ENCODE measurements at places on chromosomes 12 and 14. TPM values are rescaled to one million over a fixed set of nuclear protein-coding genes. Genes with fewer than 3 reads are reported as not detected.

DNA sequence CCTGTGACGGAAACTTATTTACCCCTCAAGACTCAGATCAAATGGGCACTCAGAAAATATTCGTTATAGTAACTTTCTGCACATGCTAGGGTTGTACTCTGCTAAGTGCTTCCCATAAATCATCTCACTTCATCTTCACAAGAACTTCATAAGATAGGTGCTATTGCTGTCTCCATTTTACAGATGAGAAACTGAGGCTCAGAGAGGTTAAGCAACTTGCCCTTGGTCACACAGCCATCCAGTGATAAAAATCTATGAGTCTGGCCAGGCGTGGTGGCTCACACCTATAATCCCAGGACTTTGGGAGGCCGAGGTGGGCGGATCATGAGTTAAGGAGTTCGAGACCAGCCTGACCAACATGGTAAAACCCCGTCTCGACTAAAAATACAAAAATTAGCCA lies 33.2 kb upstream of the LHX5 start:
- DNase-seq: no peak

DNA sequence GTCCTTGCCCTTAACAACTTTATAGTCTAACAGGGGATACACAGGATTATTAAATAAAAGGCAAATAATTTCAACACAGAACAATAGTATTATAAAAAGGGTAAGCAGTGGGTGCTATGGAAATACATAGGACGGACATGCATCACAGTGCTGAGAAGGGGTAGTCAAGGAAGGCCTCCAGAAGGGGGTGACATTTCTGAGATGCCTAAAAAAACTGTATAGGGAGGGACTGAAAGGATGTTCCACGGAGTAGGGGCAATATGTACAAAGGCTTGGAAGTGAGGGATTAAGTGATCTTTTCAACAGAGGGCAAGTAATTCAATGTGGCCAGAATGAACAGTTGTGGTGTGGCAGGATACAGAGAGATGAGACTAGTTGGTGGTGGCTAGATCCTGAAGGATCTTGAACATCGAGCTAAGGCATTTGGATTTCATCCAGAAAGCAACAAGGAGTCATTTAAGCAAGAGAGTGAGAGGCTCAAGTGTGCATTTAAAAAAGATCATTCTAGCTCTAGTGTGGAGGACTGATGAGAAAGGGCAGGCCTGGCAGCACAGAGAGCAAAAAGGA lies 8.9 kb upstream of the ATP5MC2 start:
- DNase-seq: no peak

The CLEC4A gene
- total RNA-seq: not detected

DNA sequence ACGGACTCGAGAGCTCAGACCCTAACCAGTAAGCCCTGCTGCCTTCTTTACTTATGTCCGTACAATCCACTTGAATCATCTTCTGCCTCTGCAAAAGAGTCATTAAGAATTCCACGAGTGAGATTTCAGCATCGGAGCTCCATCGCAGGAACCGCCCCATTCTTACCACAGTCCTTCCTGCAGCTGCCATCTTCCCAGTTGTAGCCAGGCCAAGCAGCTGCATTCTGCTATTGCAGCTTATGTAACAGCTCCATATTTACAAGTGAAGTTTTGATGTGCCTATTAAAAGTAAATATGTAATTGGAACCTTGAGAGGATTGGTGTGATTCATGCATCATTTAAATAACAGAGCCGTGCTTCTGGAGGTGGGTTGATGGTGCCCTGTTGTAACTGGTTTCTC lies 157.4 kb downstream of the KICS2 start:
- no peak for DNase-seq

DNA sequence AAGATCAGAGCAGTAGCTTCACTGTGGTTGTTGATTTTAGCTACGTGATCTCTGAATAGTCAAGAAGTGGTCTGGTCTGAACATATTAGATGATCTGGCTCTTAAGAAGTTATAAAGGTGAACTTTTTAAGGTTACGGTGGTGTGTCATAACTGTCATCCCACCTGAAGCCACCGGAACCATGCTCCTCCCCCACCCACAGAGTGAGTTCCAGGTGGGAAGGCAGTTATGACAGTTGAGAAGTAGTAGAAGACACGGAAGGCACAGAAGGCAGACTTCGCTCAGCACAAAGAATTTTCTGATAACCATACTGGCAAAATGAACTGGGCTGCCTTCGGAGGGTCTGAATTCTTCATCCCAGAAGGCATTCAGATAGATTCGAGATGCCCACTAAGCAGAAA lies 90.0 kb upstream of the RIC8B start:
- DNase-seq: no peak

- no peak for DNase-seq
Observed at GRCh38 chr12:13032164-13032563, 12.0 kb upstream of the FAM234B start.

GRCh38 chr12:125773033-125773640 lies 707.9 kb downstream of the AACS start:
- DNase-seq: no peak

- no peak for DNase-seq
Observed at GRCh38 chr14:22588526-22589095, 413 bp downstream of the DAD1 start.

GRCh38 chr14:68039593-68039992 lies 220.0 kb downstream of the RAD51B start:
- no peak for DNase-seq

The PPP2R5E gene
- 18.2 TPM for total RNA-seq

DNA sequence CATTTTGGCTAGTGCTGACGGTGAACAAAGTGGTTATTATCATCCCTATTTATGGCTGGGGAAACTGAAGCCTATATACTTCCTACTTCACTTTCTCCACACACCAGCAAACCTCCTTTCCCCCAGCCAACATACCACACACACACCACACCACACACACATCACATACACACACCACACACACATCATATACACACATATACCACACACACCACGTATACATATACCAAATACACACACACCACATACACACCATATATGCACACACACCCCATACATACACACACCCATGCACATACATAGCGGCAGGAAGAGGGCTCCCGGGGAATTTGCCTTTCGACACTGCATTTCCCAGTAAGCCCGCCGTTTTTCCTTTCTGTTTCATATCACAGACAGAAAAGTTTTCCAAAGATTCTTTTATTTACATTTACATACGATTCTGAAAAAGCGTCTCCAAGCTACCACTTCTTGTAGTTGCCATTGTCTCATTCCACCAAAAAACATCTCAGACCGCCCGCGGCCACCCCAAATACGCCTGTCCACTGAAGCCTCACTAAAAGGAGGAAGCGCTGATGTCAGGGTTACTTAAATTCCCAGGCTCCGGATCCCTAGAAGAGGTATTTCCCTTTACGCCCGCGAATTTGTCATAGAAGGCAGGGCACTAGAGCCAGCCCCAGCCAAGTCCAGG lies 823 bp upstream of the RAB5B start:
- DNase-seq: no peak

GRCh38 chr14:105419195-105420091 lies at the start of gene MTA1:
Gene MTA1, plus strand, starts transcription at chr14:105419827. Its CDS starts 209 bp downstream, at chr14:105420036.
- no peak for DNase-seq

All from epithelial cell of proximal tubule (primary cell).